ENCODE measurements at places on chromosomes 4 and X.

- H3K36me3 ChIP-seq, result no peaks in the 10 kb centered on the region
- peaks cover 4% of the 10 kb centered on the region for H3K27me3 ChIP-seq
- H3K27ac ChIP-seq, result no peak overlapping the region
- no peaks in the 10 kb centered on the region for H3K4me1 ChIP-seq
- no peak for DNase-seq
These were observed 33.2 kb upstream of the OCIAD2 start for GRCh38 chr4:48939785-48940184.

GRCh38 chrX:68919707-68920106 is 90.9 kb downstream of the EFNB1 start:
- no peaks in the 10 kb centered on the region for H3K27me3 ChIP-seq
- H3K27ac ChIP-seq, result no peak overlapping the region
- no peaks in the 10 kb centered on the region for H3K4me1 ChIP-seq
- DNase-seq, result no peak
- no peaks in the 10 kb centered on the region for H3K36me3 ChIP-seq

DNA sequence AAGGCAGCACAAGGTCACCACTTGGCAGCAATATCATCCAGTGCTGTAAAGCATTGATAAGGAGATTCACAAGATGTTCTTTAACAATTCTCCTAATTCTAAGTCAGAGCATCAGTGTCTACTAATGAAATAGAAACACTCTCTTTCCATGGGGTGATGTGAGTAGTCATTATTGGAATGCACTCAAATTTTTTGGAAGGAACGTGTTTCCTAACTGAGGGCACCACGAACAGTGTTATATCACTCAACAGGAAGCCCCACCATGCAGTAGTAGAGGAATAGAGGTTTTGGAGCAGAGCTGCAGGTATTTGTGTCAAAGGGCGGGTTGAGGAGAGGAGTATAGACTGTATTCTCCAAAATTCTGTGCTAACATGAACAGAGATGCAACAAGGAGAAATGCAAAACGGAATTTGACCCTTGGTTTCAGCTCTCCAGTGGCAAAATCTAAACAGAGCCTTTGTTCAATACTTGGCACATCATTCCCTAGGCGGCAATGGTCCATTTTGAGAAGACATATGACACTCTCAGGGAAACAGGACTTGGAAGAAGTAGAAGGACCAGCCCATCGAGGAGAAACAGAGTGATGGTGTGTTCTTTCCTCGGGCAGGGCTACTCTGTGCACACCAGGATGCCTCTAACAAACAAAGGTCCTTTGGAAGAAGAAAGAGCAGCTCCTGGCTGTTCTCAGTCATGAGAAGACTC is 98.9 kb downstream of the CPEB2 start:
- no peak for DNase-seq
- no peaks in the 10 kb centered on the region for H3K4me1 ChIP-seq
- H3K27me3 ChIP-seq, result no peaks in the 10 kb centered on the region
- H3K27ac ChIP-seq, result no peak overlapping the region

DNA sequence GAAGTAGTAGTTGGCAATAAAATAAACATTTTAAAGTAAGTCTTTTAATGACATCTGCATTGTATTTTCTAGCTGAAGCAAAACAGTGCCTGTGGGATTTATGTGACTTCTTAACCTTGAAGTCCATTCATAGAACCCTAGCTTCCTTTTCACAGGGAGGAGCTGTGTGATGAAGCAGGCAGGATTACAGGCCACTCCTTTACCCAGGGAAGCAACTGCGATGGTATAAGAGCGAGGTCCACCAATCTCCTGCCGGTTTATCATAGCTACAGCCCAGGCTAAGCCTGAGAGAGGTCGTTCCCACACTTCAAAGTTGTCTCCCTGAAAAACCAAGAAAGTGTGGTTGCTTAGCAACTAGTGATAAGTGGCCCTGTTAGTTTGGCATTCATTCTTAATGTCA is 7.0 kb downstream of the RPL36A start:
- no peaks in the 10 kb centered on the region for H3K4me1 ChIP-seq
- DNase-seq, result no peak
- peaks cover 69% of the 10 kb centered on the region for H3K36me3 ChIP-seq

GRCh38 chr4:56575820-56576429 is 70.3 kb downstream of the ARL9 start:
- H3K27me3 ChIP-seq, result no peaks in the 10 kb centered on the region
- no peaks in the 10 kb centered on the region for H3K4me1 ChIP-seq
- no peak overlapping the region for H3K27ac ChIP-seq
- H3K36me3 ChIP-seq, result no peaks in the 10 kb centered on the region

DNA sequence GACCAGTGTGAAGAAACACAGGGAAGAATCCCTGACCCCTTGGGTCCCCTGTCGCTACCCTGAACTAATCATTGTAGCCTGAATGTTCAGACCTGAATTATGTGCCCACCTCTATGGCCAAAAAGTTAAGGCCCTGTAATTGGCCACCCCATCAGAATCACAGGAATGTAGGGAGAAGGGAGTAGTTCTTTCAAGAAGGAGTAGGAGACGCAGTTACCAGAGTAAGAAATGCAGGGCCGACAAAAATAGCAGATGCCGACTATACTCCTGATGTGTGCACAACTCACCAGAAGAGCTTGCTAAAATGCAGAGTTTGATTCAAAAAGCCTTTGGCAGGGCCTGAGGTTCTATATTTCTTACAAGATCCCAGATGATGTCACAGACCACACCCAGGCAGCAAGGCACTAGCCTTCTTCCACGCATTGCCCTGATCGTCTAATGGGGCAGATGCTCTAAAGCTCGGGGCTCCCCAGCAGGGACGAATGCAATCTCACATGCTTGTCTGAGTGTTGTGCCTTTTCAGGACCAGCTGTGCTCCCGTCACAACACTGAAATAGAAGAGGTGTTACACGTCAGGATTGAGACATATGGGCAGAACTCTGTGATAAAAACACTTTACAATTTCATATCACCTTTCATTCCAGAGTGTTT is 161.0 kb upstream of the FAM241A start:
- DNase-seq, result no peak
- H3K4me1 ChIP-seq, result no peaks in the 10 kb centered on the region
- H3K27ac ChIP-seq, result no peak overlapping the region
- H3K4me3 ChIP-seq, result no peak overlapping the region
- H3K36me3 ChIP-seq, result no peaks in the 10 kb centered on the region

- no peak for DNase-seq
- H3K36me3 ChIP-seq, result no peaks in the 10 kb centered on the region
These were observed 234.5 kb upstream of the SLIT2 start for GRCh38 chr4:20017070-20017776.

GRCh38 chr4:23959396-23960148 is 69.7 kb upstream of the PPARGC1A start:
- no peaks in the 10 kb centered on the region for H3K36me3 ChIP-seq
- no peaks in the 10 kb centered on the region for H3K27me3 ChIP-seq
- H3K27ac ChIP-seq, result no peak overlapping the region
- DNase-seq, result no peak
- no peak overlapping the region for H3K4me3 ChIP-seq
- no peaks in the 10 kb centered on the region for H3K4me1 ChIP-seq

- no peak for DNase-seq
- H3K4me3 ChIP-seq, result no peak overlapping the region
- H3K36me3 ChIP-seq, result no peaks in the 10 kb centered on the region
- no peak overlapping the region for H3K27ac ChIP-seq
- H3K27me3 ChIP-seq, result no peaks in the 10 kb centered on the region
These were observed 58.6 kb upstream of the GK2 start for GRCh38 chr4:79466621-79467020.

DNA sequence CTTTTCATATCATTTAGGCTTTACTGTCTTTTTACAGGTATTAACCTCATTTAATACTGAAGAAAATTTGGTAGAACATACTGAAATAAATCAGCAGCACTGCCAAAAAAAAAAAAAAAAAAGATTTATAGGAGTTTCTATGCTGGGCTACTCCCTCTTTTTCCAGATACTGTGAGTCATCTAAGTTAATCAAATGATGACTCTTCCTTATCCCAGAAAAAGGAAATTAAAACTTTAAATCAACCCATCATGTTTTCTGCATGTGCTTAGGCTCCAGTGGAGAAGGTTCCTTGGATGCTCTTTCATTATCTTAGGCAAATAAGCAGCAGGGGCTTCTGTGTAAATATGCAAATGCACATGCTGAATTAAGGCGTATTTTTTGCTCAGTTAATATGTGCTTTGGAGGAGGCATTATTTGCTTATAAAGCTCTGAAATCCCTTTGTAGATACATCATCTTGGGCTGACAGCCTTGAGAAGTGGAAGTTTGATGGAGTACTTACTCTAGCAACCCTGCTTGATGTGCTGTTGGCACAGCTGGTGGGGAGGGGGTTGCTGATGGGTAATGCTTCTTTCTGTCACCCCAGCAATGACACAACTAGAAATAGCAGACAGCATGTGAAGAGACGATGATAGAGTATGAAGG is 136.1 kb downstream of the C4orf33 start:
- H3K4me1 ChIP-seq, result no peaks in the 10 kb centered on the region
- H3K27ac ChIP-seq, result no peak overlapping the region
- no peaks in the 10 kb centered on the region for H3K36me3 ChIP-seq

DNA sequence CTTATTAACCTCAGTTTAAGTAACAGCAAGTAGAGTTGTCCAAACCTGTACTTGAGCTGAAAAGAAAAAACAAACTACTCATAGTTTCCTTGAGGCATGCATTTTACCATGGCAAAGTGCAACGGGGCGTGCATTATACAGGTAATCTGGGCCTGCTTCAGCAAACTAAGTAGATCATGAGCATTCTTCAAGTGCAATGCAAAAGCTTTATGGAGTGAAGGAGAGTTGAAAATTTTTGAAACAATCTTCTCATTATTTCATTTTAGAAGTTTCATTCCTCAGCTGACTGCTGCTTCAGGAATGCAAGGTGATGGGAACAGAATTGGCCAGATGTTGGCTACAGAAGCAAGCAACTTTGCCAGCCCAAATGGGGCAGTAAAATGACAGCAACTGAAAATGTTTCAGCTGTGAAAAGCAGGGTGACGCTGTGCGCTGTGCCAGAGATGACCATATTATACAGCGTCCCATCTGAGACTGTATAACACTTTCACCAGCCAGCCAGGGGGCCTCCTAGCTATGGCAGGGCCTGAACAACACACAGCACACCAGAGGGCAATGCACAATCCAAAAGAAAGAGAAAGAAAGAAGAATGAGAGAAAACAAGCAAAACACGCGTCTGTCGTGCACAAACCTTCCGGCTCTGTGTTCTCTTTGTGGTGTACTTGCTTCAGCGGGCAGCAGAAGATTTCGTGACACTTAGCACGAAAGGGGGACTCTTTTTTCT is 145.5 kb upstream of the FGF13 start:
- H3K27ac ChIP-seq, result no peak overlapping the region
- DNase-seq, result no peak
- no peaks in the 10 kb centered on the region for H3K27me3 ChIP-seq
- no peak overlapping the region for H3K4me3 ChIP-seq
- H3K36me3 ChIP-seq, result peaks cover 20% of the 10 kb centered on the region

DNA sequence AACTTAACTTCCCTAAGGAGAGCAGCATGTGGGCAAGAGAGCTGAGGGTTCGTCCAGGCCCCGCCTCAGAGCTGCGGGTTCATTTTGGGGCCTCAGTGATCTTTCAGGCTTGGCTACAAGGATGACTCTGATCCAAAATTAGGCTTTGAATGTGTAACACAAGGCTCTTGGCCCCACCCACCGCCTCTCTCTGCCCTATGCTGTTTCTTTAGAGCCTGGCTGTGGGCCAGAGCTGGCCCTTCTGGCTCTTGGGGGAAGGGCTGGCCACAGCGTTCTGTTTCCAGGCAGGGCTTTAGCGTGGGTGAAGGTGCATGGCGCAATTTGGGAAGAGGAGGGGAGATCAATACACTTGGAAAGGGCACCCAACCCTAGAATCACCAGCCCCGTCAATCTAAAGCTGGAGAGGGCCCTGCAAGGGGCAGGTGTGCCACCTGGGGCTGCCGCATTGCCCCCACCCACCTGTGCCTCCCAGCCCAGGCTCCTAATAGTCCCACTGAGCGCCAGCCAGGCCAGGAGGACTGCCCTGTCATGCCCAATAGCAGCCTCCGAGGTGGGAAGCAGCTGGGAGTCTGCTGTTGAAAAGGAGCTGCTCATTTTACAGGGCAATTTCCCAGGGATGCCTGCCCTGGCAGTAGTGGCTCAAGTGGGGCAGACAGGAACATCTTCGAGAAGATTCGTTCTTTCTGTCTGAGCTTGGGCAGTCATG is 84.5 kb upstream of the MAML3 start:
- no peaks in the 10 kb centered on the region for H3K4me1 ChIP-seq
- H3K27ac ChIP-seq, result no peak overlapping the region
- peak; percentile 12 for DNase-seq
- H3K4me3 ChIP-seq, result no peak overlapping the region

DNA sequence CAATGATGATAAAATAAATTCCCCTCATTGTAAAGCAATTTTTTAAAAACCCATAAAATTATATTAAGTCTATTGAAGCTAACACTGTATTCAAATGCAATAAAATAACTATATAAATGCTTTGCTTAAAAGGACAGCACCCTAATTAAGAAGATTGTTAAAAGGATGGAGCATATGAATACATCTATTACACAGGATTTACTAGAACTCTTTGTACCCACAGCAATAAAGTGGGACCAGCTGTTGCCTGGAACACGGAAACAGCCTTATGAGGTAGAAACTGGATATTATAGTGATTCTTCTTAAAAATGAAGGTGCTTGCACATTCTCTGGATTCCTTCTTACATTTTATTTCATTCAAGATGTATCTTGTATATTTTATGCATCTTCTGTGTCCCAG is 298.7 kb upstream of the KLF3 start:
- no peaks in the 10 kb centered on the region for H3K4me1 ChIP-seq
- DNase-seq, result no peak
- H3K36me3 ChIP-seq, result no peaks in the 10 kb centered on the region
- H3K27ac ChIP-seq, result no peak overlapping the region
- H3K27me3 ChIP-seq, result no peaks in the 10 kb centered on the region

- H3K27ac ChIP-seq, result no peak overlapping the region
- no peak for DNase-seq
- H3K36me3 ChIP-seq, result no peaks in the 10 kb centered on the region
- no peaks in the 10 kb centered on the region for H3K4me1 ChIP-seq
- no peaks in the 10 kb centered on the region for H3K27me3 ChIP-seq
These were observed 209.1 kb upstream of the HCCS start for GRCh38 chrX:10902001-10902400.

GRCh38 chr4:152309418-152309817 is 226.5 kb downstream of the FBXW7 start:
- no peaks in the 10 kb centered on the region for H3K36me3 ChIP-seq
- H3K27me3 ChIP-seq, result peaks cover 11% of the 10 kb centered on the region
- 0 out of 3 replicates have a peak, but pooled peaks cover 4% of the 10 kb centered on the region for H3K4me1 ChIP-seq
- no peak overlapping the region for H3K27ac ChIP-seq

GRCh38 chr4:1112174-1112820 is 1.1 kb downstream of the RNF212 start:
- DNase-seq, result no peak
- H3K4me3 ChIP-seq, result no peak overlapping the region
- peaks cover 39% of the 10 kb centered on the region for H3K27me3 ChIP-seq
- peaks cover 3% of the 10 kb centered on the region for H3K4me1 ChIP-seq

GRCh38 chrX:10633722-10634121 is 13.3 kb upstream of the MID1 start:
- H3K4me3 ChIP-seq, result no peak overlapping the region
- H3K27me3 ChIP-seq, result no peaks in the 10 kb centered on the region
- no peaks in the 10 kb centered on the region for H3K4me1 ChIP-seq
- no peak overlapping the region for H3K27ac ChIP-seq
- H3K36me3 ChIP-seq, result no peaks in the 10 kb centered on the region
- no peak for DNase-seq

- no peaks in the 10 kb centered on the region for H3K36me3 ChIP-seq
- H3K27ac ChIP-seq, result no peak overlapping the region
- no peaks in the 10 kb centered on the region for H3K4me1 ChIP-seq
- no peak for DNase-seq
- no peak overlapping the region for H3K4me3 ChIP-seq
These were observed 133.9 kb downstream of the AFAP1 start for GRCh38 chr4:7805533-7806337.

Data from K562 (cell line).